ENCODE measurements at places on chromosomes 5 and 9. TPM values are rescaled to one million over a fixed set of nuclear protein-coding genes. Genes with fewer than 3 reads are reported as not detected.

Gene ARSI
- polyA plus RNA-seq: 5.0 TPM

Gene PDE8B
- 30.1 TPM for polyA plus RNA-seq

Gene CHSY3
- 7.8 TPM for polyA plus RNA-seq

Gene INSL6
- 0.21 TPM for polyA plus RNA-seq

Gene STK32A
- polyA plus RNA-seq: 0.44 TPM

Gene ADAMTS19
- 15.8 TPM for polyA plus RNA-seq

Gene SYNPO
- polyA plus RNA-seq: 45.2 TPM

Gene CCDC152
- polyA plus RNA-seq: 5.1 TPM

Gene BHMT
- polyA plus RNA-seq: 0.99 TPM

Gene ZFP2
- polyA plus RNA-seq: 2.6 TPM

Gene ZDHHC12
- 5.1 TPM for polyA plus RNA-seq

Gene MRPS2
- 26.7 TPM for polyA plus RNA-seq

Gene TNC
- 50.1 TPM for polyA plus RNA-seq

Gene CHMP5
- not detected for polyA plus RNA-seq

Gene GGTA1
- 13.1 TPM for polyA plus RNA-seq

Gene PCDHGB7
- polyA plus RNA-seq: 7.7 TPM

Gene RHOBTB3
- polyA plus RNA-seq: 69.3 TPM

Gene PAEP
- polyA plus RNA-seq: 1.2 TPM

Gene APBA1
- 10.1 TPM for polyA plus RNA-seq

Gene ATP6V1G1
- 149 TPM for polyA plus RNA-seq

Gene CDKN2B
- polyA plus RNA-seq: 17.1 TPM

Gene RAD50
- 18.7 TPM for polyA plus RNA-seq

Gene WWC1
- 4.6 TPM for polyA plus RNA-seq

Gene ANKRD20A1
- 0.49 TPM for polyA plus RNA-seq

Gene CEMIP2
- 26.6 TPM for polyA plus RNA-seq

Gene PRUNE2
- 6.5 TPM for polyA plus RNA-seq

Gene CDC25C
- polyA plus RNA-seq: 4.5 TPM

Gene AK8
- 0.91 TPM for polyA plus RNA-seq

Gene RETREG1
- polyA plus RNA-seq: 35.1 TPM

Gene FBXL7
- polyA plus RNA-seq: not detected

Gene PCDHGB6
- 4.7 TPM for polyA plus RNA-seq

Gene OR1J4
- not detected for polyA plus RNA-seq

Gene NKD2
- polyA plus RNA-seq: not detected

Gene FAM151B
- polyA plus RNA-seq: 5.0 TPM

Gene GNA14
- polyA plus RNA-seq: 5.4 TPM

Gene JADE2
- 8.5 TPM for polyA plus RNA-seq

Gene CCNJL
- polyA plus RNA-seq: 4.3 TPM

Gene ANKDD1B
- polyA plus RNA-seq: 1.5 TPM

Gene HK3
- polyA plus RNA-seq: 3.9 TPM

Gene NSUN2
- 71.5 TPM for polyA plus RNA-seq

Gene NEUROG1
- not detected for polyA plus RNA-seq

Gene GAPT
- 0.42 TPM for polyA plus RNA-seq

Gene PCDHB11
- polyA plus RNA-seq: 2.1 TPM

Gene TSLP
- 0.97 TPM for polyA plus RNA-seq

Gene ADAMTS2
- 38.8 TPM for polyA plus RNA-seq

Gene PCDH12
- 18.3 TPM for polyA plus RNA-seq

Gene CSF1R
- polyA plus RNA-seq: 17.0 TPM
